ENCODE measurements at places on chromosomes 11 and 22.

- no peak for DNase-seq
Measured at GRCh38 chr22:49957826-49958365, 2.7 kb upstream of the PIM3 start.

- no peak for DNase-seq
Measured at GRCh38 chr11:8091721-8092120, 10.7 kb downstream of the TUB start.

- DNase-seq = no peak
Measured at GRCh38 chr11:1743585-1744136, 6.7 kb downstream of the IFITM10 start.

DNA sequence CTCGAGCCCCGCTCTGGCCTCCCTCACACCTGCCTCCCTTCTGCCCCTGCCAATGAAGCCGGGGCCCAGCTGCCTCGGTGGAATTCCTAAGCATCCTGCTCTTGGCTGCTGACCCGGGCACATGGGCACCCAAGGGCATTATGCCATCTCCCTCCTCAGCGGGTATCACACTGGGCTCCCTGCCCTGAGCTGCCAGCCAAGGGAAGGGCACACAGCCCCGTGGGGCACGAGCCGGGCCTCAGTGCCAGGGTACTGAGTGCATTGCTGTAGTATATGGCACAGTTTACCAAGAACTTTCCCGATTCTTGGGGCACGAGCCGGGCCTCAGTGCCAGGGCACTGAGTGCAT is 43.8 kb upstream of the JAM3 start:
- no peak for DNase-seq

- DNase-seq = no peak
Measured at GRCh38 chr22:37549704-37550059, 10.6 kb upstream of the CDC42EP1 start.

DNA sequence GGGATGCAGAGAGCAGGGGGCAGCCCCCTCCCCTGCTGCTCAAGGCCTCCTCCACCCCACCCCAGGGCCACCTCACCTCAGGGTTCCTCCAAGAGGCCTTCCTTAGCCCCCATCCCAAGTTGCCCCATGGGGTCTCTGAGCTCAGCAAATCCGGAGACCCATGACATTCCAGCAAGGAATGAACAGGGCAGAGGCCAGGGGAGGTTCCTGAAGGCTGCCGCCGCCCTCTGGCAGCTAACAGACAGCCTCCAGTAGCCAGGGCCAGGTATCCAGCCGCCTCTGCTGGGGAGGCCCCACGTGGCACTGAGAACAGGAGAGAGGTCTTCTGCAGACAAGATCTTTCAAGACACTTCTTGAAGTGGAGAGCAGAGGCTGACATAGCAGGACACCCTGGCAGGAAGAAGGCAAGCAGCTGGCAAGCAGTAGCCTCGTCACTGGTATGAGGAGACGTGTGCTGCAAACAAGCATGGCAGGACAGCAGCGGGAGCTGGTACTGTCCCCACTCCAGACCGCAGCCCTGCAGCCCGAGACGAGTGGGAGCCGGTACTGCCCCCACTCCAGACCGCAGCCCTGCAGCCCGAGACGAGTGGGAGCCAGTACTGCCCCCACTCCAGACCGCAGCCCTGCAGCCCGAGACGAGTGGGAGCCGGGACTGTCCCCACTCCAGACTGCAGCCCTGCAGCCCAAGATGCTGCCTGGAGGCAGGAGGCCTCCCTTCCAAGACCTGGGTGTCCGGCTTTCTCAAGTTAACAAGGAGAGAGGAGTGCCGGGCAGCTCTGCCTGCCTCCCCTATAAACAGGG is 190.6 kb downstream of the IGLL1 start:
- DNase-seq = no peak

DNA sequence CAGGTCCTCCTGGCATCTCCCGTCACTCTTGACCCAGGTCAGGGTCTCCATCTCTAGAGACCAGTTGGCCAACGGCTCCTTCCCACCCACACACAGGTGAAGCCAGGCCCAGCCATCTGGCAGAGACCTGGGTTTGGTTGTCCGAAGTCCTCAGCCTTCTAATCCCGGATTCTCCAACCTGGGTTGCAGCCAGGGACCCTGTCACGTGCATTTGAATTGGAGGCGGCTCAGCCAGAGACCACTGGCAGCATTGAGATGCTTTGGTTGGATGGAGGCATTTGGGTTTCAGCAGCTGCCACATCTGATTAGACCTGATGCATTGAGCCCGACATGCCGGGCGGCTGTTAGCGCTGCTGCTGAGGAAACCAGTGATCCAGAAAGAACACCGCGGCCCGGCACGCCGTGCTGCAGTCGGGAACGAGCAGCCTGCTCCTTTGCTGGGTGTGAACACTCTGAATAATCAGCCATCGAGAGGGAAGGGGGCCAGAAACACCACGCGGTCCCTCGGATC is 163.2 kb downstream of the BRD1 start:
- no peak for DNase-seq

DNA sequence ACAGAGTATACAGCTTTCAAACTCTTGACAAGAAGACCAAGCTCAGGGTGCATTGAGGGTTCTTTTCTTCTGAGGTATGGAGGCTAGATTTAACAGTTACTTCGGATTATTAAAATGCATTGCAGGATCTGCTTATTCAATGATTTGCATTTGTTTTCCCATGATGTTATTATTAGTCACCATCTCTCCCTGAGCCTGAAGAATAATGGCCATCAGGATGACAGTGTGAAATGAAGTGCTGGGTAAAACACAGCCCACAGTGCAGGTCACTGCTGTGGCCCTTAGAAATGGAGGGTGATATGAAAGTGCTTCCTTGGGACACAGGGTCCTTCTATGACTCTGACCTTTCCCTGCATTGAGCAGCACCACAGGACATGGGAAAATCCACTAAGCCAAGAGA is 40.0 kb downstream of the TECTA start:
- no peak for DNase-seq

DNA sequence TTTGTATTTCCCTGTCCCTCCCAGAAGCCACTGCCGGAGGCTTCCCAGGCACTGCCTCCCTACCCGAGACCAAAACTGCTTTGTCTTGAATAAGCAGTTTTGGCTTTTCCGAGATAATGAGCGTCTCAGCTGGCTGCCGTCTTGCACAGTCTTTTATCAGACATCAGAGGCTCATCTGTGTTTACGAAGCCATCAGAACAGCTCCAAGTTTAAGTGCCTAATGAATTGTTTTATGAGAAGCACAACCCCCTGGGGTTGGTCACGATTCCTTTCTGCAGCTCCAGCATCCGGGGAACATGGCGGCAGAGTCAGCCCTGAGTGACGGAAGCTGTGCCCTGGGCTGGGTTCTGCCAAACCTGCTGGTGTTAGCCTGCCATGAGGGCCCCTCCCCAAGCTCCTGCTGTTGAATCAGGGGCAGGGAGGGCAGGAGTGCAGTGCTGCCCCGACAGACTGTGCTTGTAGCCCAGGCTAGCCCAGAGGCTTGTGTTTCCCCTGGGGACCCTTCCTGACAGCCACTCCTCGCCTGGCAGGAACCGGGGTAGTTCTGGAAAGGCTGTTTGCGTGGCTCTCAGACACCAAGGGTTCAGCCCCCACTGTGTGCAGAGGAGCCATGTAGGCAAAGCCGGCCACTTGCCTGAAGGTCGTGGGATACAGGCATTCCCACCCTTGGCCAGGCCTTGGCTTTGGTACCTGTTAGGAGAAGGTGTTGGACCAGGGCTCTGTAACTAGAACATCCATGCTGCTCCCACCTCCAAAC is 96.1 kb downstream of the MORC2 start:
- no peak for DNase-seq

- no peak for DNase-seq
Measured at GRCh38 chr22:24686280-24686679, 83.3 kb downstream of the GGT1 start.

DNA sequence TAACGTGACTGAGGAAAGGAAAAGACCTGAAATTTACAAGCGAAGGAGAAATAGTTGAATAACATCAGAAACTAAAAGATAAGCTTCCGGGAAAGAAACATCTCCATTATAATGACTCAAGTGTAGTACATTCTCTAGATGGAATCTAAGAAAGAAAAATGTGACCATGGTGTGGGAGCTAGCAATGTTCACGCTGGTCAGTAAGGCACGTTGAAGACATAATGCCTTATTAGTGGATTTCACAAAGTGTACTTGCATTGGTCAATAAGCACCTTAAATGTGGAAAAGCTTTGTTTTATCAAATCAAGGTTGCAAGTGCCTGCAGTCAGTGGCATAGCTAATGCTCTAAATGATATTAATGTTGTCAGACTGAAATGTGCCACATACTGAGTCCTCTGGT is 2.8 kb upstream of the LARGE1 start:
- no peak for DNase-seq

DNA sequence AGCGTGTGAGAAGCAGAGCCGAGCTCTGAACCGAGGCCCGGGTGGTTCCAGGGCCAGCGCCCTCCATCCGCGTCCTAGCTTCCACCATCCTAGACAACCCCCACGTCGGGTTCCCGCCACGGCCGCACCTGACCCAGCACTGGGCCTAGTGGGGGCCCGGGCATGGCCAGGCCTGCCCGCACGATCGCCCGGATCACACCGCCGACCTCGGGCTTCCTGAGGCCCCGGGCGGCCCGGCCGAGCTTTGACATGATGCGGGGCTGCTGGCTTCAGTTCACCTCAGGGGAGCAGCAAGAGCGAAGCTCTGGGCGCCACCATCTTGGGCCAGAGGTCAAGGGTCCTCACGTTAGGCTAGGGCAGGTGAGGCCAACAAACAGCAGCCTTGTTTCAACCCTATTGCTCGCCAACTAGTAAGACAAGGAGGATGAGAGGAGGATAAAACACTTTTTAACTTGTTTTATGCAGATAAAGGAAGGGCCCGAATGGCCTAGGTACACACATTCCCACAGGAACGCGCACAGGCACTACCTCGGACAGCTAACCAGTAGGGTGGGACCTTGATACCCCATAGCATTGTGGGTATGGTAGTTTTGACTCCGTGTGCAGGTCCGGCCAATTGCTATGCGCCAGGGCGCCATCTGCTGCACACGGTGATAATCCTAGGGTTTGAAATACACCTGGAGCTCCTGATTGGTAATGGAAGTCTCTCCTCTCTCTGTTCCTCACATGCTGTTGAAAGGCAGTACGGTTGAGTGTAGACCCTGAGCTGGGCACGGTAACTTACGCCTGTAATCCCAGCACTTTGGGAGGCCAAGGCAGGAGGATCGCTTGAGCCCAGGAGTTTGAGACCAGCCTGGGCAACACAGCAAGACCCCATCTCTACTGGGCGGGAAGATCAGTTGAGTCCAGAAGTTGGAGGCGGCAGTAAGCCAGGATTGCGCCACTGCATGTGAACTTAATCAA is at the start of gene MRPL11:
MRPL11 (minus strand) TSS at position 345 of the 963 bp plus-strand sequence; CDS start at position 251, 94 bp downstream.
- peak; percentile 81 for DNase-seq

DNA sequence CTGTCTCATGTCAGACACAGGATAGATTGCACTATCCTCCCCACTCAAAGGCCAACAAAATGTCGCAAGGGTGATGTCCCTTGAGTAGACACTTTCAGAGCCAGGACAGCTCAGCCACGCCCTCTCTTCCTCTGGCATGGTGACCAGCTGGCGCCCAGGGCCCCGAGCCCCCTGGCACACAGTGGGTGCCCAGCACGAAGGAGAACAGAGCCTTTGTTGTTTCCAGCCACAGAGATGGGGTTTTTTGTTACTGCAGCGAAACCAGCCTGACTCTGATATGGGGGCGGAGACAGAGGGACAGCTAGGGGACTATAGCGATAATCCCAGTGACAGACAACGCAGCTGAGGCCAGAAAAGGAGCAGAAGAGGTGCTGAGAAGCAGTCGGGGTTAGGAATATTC is 23.3 kb upstream of the CCND1 start:
- DNase-seq = no peak

GRCh38 chr11:19811380-19811779 is 98.7 kb downstream of the NAV2 start:
- DNase-seq = no peak

- DNase-seq = no peak
Measured at GRCh38 chr22:38220163-38220562, 18.4 kb downstream of the MAFF start.

GRCh38 chr11:95149651-95150364 is 60.2 kb downstream of the ENDOD1 start:
- no peak for DNase-seq

DNA sequence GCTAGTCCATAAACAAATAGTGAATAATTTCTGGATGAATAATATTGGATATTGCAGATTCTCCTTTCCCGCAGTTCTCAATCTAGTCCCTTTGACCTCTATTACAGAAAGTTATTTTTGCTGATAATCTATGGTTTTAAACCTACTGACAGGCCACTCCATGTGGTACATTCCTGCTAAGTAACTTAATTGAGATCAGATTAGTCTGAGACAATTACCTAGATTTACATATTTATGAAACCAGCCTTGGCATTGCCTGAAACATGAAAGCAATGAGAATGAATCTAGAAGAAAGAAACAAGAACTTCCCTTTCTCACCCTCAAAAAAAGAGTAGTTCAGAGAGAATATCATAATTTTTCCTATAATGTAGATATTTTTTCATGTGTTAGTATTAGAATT is 964.2 kb downstream of the JRKL start:
- DNase-seq = no peak

- no peak for DNase-seq
Measured at GRCh38 chr11:104967534-104968354, 630 bp downstream of the CASP4 start.

GRCh38 chr22:48277868-48278581 is 1515.6 kb downstream of the TBC1D22A start:
- no peak for DNase-seq

- no peak for DNase-seq
Measured at GRCh38 chr11:2802389-2803185, 83.0 kb downstream of the CDKN1C start.

- no peak for DNase-seq
Measured at GRCh38 chr11:69563306-69563705, 77.7 kb upstream of the CCND1 start.

All from activated T-helper 9 cell treated with anti-CD3 and anti-CD28 coated beads, Interleukin-2, amount 50 U/mL, for 16 hours (primary cell).